ENCODE measurements at places on chromosomes 11 and 22. TPM values are rescaled to one million over a fixed set of nuclear protein-coding genes. Genes with fewer than 3 reads are reported as not detected.

HPX gene
- 2.1 TPM for total RNA-seq

C1QTNF4 gene
- total RNA-seq = not detected

NOX4 gene
- not detected for total RNA-seq

SDHAF2 gene
- 42.5 TPM for total RNA-seq

TTC36 gene
- 0.27 TPM for total RNA-seq

DNA sequence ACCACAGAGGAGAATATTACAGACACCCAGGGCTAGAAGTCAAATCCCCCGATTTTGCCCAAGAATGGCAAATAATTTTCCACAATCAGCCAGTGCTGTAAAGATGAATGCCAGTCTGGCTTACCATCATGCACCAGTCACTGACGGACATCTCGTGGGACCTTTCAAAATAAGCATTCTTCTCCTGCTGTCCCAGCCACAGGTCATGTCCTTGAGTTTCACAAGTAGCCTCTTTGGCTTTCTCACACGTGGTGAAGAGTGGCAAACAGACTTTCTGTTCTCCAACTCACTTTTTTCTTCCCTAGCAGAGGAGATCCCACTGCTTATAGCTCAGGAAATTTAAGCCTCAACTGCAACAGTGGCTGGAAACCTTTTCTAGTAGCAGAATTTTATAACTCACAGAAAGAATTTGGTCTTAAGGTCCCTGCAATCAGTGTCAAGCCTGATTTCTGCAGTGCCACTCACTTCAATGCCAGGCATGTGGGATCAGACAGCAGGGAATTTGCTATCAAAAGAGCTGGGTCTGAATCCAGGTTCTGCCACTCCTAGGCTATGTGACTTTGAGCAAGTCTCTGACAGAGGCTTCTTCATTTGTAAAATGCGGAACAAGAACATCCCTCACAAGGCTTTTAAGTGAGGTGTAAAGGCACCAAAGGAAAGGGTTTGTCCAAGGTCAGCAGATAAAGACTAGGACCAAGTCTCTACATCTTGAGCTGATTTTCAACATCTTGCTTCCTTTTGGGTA is 3.6 kb downstream of the PIK3IP1 start:
- no peak for DNase-seq

- DNase-seq = no peak
Measured at GRCh38 chr22:35051791-35052190, 14.2 kb upstream of the ISX start.

DNA sequence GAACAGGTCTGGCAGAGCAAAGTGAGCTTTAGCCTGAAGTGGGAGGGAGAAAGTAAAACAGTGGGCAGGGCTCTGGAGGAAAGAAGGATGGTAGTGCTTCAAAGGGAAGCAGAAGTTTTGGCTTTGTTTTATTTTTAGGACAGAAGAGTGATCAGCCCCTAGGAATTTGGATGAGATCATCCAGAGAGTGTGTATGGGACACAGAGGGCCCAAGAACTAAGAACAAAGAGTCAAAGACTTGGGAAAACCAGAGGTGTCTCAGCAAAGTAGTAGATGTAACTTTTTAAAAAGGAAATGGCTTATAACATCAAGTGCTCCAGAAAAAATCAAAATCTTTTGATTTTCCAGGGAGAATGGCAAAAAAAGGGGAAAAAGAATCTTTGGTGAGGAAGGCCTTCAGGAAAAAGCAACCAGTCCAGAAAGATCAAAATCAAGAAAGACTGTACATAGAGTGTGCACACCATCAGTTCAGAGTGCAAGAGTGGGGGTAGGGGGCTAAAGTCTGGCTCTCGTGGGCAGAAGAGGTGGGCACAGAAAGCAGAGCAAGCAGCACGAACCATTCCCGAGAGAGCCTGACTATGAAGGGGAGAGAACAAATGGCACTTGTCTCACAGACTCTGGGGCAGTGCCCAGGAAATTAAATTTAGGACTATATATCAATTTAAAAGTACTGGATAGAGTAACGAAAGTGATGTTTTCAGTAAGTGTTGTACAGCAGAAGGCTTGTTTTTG is 30.0 kb downstream of the MAPK1 start:
- DNase-seq = no peak

DNA sequence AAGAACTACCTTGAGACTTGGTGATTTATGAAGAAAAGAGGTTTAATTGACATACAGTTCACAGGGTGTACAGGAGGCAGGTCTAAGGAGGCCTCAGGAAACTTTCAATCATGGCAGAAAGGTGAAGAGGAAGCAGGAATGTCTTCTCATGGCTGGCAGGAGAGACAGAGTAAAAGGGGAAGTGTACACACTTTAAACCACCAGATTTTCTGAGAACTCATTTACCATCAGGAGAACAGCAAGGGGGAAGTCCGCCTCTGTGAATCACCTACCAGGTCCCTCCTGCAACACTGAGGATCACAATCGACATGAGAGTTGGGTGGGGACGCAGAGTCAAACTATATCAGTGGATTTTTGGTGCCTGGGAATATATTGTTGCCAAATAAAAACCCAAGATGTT is 40.3 kb upstream of the OR5D13 start:
- no peak for DNase-seq

DNA sequence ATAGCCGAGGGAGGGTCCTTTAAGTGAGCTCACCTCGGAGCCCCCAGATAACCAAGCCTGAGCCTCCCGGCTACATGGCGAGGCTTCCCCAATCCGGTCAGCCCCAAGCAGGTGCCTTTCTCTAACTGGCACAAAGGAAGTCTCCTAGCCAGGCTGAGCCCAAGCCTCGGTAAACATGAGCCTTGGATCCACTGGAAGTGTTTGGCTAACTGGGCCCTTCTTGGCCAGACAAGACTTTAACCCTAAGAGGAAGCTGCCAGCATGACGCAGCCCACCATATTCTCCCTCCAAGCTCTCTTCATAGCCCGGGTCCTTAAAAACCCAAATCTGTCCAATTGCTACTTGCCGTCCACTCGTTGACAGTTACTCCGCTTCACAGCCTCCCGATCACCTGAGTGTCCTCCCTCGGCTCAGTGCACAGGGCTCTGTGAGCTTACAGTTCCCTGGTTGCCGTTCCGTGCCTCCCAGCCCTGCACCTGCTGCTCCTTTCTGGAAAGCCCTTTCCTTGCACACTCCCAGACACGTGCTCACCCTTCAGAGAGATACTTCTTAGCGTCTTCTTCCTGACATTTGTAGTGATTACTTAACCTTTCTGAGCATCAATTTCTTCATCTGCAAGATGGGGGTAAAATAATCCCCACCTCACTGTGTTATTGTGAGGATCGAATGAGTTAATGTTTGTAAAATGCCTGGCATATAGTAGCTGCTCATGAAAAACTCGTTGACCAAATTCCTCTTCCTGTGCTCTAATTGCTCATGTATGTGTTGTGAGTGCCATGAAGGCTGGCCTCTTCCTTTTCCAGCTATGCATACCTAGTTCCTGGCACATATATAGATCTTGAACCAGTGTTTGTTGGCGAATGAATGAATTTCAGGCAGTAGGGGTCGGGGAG is 25.6 kb downstream of the TXN2 start:
- DNase-seq = no peak

- no peak for DNase-seq
Measured at GRCh38 chr11:22197139-22198005, 4.5 kb downstream of the ANO5 start.

DNA sequence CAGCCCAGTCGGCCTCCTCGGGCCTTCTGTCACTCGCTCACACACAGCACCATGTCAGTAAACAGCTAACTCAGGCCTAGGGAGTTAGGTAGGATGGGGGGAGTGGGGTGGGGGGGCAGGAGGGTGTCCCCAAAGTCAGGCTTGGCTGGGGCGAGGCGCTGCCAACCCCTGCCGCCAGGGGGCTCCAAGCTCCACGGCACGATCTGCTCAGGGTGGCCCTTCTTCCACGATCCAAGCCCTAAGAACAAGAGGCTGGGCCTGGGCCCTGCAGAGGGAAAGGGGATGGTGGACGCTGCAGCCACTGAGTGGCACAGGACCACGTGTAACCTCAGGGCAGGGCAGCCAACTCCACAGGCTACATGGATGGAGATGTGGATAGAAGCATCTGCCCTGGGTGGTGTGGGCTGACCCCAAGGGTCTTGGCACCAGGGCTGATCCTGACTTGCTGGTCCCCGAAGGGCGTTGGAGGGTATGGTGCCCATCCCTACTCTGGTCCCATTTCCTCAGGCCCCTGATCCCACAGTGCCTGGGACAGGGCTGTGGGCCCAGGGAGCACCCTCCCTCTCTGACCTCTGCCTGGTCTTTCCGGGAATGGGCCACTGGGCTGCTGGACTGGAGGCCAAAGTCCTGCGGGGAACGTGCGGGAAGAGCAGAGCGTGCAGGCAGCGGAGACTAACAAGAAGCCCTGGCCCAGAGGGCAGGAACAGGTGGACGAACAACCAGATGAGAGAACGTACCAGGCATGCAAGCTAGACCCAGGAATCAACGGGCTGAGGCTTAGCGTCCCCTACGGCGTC is 29.1 kb upstream of the TXNRD2 start:
- no peak for DNase-seq

DNA sequence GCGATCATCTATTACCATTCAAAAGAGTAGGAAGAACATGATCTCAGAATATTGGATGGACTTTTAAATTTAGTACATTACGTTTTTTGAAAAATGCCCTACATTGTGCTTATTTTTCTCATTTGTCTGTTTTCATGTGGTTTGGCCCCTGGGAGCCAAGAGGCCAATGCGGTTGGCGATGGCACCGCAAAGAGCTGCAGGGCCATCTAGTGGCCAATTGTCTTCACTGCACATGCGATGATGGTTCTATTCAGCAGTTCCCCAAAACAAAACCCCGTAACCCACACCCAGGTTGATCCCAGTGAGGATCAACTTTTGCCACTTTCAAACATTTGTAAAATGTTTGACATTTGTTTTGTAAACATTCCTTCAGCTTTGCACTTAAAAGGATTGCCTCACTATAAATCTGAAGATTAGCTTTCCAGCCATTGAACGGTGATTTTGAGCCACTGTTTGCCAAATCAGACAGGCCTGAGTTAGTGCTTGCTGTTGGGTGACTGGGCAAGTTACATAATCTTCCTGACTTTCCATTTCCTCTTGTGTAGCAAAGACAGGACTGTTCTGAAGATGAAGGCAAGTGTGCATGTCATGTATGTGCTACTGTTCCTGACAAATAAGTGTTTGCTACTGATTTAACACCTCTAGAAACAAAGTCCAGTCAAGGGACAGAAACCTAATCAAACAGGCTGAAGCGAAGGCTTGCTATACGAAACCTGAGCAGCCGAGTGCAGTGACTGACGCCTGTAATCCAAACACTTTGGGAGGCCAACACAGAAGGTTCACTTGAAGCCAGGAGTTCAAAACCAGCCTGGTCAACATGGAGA is 29.2 kb upstream of the XBP1 start:
- no peak for DNase-seq

DNA sequence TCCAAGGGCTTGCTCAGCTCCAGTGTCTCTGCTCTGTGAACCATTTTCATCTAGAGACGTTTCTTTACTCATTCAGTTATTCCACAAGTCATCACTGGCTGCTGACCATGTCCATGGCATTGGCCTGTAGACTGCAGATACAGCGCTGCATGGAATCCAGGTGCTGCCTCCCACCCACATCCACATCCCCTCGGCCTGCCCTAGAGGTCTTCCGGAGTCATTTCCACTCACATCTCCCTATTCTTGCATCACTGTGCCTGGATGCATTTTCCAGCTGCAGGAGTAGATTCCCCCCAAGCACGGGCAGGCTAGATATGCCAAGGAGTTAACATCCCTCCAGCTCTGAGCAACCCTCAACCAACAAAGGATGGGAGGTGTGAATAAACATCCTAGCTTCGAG is 68.9 kb downstream of the CHST1 start:
- DNase-seq = no peak

DNA sequence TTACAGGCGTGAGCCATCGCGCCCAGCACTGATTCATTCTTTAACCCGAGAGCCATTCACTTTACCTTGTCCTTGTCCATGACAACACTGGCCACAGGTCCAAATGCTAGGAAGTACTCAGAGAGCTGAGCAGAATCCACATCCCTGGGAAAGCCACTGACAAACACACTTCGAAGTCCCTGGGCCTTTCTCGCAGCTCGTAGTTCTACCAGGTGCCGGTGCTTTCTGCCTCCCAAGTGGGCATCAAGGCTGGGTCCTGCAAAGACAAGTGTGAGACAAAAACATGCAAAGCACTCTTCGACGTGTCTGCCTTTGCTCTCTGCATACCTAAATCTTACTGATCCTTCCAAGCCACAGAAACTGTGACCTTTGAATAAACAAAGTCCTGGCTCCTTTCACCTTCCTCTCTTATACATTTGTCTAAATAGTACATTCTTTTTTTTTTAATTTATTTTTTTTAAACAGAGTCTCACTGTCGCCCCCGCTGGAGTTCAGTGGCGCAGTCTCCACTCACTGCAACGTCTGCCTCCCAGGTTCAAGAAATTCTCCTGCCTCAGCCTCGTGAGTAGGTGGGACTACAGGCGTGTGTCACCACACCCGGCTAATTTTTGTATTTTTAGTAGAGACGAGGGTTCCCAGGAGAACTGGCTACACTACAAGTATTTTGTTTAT is 2.2 kb downstream of the TUT1 start:
- DNase-seq = no peak

DNA sequence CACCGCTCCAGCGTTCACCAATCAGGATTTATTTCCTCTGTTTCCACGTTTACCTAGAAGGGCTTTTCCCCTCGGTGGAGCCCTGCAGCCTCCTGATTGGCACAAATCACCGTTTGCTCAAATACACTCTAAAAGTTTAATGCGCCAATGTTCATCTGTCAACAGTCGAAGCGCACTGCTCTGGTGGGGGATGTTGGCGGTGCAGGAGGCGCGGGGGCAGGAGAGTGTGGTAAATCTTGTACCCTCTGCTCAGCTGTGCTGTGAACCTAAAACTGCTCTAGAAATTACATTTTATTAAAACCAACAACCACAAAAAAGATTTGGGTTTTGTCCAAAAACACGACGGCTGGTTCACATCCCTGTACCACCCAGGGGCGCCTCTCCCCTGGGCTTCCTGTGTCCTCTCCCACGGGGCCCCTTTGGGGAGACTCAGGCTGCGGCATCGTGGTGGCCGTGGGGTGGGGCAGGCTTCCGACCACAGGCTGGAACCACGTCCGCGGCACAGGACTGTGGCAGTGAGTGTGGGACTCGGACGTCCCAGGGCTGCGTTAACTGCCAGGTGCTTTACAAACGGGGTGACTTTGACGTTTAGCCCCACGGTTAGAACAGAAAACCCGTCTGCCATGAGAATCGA is 13.5 kb downstream of the TTLL8 start:
- DNase-seq = no peak

- no peak for DNase-seq
Measured at GRCh38 chr11:123461164-123461563, 31.1 kb downstream of the GRAMD1B start.

DNA sequence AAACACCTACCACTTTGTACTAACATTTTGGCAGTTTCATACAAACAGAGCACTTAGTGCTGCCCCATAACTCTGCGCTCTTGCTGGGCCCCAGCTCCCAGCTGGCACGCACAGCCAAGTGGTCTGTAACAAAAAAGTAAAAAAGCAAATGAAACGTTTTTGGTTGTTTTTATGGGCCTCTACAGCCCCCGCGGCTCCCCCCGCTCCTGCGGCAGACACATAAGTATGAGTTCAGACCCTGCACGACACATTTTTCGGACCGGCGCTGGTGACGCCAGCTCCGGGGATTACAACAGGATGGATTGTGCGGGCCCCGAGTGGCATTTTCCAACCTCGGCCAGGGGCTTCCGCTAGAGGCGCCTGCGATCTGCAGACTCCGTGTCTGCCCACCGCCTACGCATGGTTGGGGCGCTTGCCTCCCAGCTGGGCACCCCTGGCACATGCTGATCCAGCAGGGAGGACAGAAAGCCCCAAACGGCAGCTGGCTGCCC is 418.2 kb downstream of the SOX6 start:
- no peak for DNase-seq

All from GM12878 (cell line).